CD4-positive, alpha-beta memory T cell (primary cell): ENCODE measurements at places on chromosomes 12 and 14.

- DNase-seq: no peak
These were observed 8.4 kb downstream of the FAM186A start for GRCh38 chr12:50387972-50388478.

DNA sequence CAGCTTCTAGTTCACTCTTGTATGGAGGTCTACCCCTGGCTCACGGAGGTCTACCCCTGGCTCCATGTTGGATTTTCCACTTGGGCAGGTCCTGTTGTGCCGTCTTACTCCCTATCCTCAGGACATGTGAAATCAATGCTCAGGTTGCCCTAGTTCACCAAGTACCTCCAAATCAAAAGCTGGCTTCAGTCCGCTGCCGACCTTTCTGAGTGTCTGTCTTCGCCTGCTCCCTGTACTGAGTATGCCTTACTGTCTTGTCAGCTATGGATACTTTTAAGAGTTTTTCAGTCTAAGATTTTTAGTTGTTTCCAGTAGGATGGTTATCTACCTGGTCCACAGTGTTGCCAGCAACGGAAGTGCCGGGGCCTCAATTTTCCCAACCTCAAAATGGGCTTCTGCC, 40.1 kb upstream of the BCL11B start:
- DNase-seq: no peak

- no peak for DNase-seq
These were observed 121.9 kb downstream of the CAND1 start for GRCh38 chr12:67391034-67391433.

- peak; percentile 40 for DNase-seq
These were observed 217.9 kb upstream of the BTG1 start for GRCh38 chr12:92363295-92364146.

DNA sequence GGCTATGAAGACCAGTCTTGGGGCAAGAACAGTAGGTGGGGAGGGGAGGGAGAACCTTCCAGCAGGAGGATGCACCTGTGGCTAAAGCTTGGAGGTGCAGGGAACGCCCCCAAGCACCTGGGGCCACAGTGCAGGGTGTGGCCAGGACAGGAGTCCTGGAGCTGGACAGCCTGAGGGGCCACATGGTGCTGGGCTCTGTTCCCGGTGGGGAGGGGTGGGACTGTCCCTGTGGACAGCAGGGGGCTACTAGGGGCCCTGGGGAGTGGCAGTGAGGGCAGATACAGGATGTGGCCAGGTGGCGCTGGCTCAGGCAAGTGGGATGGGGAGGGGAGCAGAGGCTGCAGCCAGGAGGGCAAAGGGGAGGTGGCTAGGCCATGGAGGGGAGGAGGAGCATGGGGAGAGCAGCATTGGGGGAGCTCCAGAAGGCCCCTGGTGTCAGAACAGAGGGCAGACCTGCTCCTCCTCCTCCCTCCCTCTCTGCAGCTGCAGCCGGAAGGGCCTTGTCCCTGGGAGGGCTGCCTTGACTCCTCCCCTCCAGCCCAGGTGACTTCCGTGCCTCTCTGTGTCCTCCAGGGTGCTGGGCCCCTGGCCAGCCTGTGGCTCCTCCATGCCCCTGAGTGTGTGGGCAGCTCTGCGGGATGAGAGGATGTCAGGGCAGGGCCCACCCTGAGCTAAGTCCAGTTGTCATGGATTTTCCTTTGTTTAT, 68.4 kb upstream of the DLK1 start:
- no peak for DNase-seq

GRCh38 chr14:103518422-103519042, 4.1 kb downstream of the CKB start:
- DNase-seq: peak; percentile 47
